ENCODE measurements at places on chromosomes 2 and 18.
A peak's percentile ranks its signal among the peaks of the same experiment; 100 is the strongest.

GRCh38 chr18:56470406-56471351 is 167.7 kb downstream of the TXNL1 start:
- no peak for DNase-seq

DNA sequence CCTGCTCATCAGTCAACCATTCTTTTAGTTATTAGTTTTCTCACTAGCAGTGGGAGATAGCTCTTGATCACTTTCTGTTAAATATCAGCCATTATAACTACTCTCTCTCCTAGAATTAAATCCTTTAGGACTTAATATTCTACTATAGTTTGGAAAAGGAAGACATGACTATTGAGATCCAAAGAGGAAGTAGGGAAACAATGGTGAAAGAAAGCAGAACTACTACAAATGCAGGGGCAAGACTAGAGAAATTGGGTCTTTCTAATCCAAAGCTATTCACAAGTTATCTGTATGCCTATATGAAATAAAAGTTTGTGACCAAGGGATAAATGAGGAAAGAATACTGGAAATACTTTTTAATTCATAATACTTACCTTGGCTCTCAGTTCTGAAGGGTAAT is 65.1 kb downstream of the SRBD1 start:
- DNase-seq = no peak

DNA sequence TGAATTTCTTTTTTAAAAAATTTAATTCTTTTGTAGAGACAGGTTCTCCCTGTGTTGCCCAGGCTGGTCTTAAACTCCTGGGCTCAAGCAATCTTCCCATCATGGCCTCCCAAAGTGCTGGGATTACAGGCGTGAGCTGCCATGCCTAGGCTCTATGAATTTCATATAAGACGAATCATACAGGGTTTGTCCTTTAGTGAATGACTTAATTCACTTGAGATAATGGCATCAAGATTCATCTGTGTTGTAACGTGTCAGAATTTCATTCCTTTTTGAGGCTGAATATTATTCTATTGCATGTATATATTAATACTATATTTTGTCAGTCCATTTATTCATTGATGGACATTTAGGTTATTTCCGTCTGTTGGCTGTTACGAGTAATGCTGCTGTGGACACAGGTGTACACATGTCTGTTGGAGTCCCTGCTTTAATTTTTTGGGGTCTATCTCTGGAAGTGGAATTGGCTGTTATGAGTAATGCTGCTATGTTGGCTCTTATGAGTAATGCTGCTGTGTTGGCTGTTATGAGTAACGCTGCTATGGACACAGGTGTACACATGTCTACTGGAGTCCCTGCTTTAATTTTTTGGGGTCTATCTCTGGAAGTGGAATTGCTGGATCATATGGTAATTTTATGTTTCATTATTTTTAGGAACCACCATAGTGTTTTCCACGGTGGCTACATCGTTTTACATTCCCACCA is 210.6 kb downstream of the CAMKMT start:
- no peak for DNase-seq

GRCh38 chr2:6392966-6393365 is 472.7 kb downstream of the CMPK2 start:
- peak; percentile 16 for DNase-seq

GRCh38 chr2:157257312-157258252 is at the start of gene GALNT5:
GALNT5 (plus strand) TSS chr2:157257705; CDS start chr2:157258083, 378 bp downstream.
- DNase-seq = no peak

- DNase-seq = no peak
Observed at GRCh38 chr18:7982216-7982615, 415.1 kb downstream of the PTPRM start.

- DNase-seq = no peak
Observed at GRCh38 chr2:139296672-139297209, 516.6 kb upstream of the NXPH2 start.

GRCh38 chr2:168220965-168221819 is 26.2 kb downstream of the STK39 start:
- no peak for DNase-seq

- DNase-seq = peak; percentile 6
Observed at GRCh38 chr2:182186132-182186735, 200.6 kb downstream of the PPP1R1C start.

- no peak for DNase-seq
Observed at GRCh38 chr2:55151733-55152433, 80.2 kb downstream of the CLHC1 start.

DNA sequence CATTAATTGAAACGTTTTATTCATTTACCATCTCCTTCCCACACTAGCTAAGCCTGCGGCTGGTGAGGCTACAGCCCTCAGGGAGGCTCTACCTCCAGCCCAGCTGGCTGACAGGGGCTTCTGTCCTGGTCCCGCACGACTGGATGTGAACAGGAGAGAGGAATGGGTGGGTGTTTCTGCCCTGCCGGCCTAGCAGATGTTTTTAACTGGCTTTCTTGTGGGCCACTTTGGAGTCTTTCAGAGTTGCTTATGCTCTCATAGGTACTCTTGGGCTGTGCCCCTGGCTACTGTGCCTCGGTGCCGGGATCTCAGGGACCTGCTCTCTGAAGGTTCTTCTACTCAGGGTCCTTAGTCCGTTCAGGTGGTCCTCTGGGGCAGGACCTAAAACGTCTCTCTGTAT is 184.3 kb upstream of the TWIST2 start:
- DNase-seq = no peak

DNA sequence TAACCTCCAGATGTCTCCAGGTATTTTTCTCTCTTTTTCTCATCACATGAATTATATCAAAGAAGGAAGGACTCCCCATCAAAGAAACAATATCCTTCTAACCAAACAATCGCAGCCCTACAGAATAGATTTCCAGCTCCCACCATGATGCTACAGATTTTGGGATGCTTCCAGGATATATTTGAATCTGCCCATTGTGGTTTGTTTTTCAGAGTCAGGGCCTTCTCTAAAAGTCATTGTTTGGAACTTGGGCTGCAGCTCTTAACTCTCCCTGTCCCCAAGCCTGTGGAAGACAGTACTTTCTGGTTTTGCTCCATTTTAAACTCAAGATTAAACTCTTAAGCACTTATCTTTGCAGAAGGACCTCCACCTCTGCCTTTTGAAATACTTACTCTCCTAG is 223.2 kb downstream of the PMAIP1 start:
- DNase-seq = no peak

- DNase-seq = no peak
Observed at GRCh38 chr2:133054297-133054696, 384.3 kb upstream of the LYPD1 start.

DNA sequence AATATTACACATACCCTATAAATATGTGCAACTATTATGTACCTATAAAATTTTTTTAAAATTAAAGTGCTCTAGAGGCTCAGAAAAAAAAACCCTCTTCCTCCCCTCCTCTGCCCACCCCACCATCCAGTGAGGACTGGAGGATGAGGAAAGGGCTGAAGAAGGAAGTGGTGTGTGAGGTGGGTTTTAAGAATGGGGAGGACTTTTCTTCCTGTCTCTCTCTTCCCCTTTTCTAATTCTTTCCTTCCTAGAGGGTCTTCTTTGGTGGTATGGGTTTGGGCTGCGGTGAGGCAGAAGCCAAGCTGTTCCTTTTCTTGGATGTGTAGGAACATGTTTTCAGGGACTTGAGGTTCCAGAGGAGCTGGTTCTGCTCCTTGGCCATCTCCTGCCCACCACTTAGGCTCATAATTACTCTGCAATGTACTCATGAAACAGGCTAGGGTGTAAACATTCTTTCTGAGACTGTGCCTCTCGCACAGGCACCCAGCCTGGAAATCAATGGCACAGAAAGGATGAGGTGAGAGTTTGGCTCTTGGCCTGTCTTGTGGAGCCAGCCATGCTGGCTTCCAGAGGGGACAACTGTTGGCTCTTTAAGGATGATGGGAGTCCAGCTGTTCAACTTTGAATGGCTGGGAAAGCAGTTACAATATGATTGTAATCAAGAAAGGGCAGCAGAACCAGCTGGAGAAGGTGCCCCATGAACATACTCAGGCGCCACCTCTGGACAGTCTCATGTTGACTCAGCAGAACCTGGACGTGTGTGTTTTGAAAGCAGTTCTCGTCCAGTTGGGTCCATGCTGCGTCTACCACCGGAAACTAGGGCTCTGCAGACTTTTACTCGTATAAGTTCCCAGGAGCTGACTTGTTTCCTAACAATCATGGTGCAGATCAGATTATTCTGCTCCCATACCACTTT is 38.3 kb downstream of the IL1RL2 start:
- DNase-seq = no peak

GRCh38 chr2:104547221-104547620 is 306.7 kb upstream of the POU3F3 start:
- DNase-seq = no peak
